ENCODE measurements at places on chromosomes 16 and 17.

DNA sequence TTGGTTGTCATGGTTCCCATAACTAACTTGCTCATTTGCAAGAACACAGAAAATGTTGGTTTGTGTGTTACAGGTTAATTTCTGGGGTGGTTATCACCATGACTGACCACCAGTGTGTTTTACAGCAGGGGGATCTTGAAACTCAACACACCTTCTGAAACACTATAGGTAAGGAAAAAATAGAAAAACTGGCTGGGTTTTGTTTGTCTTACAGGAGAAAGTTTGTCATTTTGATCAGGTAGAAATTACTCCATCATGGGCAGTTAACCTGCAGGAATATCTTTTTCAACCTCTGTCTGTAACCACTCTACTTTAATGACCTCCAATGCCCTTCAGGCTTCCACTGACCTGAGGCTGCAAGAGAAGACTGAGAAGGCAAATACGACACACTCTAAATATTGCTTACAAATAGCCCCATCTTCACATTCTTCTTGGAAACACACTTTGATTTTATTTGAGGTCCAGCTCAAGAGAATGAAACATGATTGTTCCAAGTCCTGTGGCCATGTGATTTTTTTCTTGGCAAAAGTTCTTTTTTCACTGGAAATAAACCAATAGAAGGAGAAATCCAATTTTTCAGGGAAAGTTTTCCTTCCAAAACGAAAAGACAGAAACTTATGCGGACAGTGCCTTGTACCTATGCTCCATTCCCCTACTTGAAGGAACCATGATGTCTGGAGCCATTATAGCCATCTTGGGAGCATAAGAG lies 428.7 kb upstream of the SALL1 start:
- DNase-seq = no peak

DNA sequence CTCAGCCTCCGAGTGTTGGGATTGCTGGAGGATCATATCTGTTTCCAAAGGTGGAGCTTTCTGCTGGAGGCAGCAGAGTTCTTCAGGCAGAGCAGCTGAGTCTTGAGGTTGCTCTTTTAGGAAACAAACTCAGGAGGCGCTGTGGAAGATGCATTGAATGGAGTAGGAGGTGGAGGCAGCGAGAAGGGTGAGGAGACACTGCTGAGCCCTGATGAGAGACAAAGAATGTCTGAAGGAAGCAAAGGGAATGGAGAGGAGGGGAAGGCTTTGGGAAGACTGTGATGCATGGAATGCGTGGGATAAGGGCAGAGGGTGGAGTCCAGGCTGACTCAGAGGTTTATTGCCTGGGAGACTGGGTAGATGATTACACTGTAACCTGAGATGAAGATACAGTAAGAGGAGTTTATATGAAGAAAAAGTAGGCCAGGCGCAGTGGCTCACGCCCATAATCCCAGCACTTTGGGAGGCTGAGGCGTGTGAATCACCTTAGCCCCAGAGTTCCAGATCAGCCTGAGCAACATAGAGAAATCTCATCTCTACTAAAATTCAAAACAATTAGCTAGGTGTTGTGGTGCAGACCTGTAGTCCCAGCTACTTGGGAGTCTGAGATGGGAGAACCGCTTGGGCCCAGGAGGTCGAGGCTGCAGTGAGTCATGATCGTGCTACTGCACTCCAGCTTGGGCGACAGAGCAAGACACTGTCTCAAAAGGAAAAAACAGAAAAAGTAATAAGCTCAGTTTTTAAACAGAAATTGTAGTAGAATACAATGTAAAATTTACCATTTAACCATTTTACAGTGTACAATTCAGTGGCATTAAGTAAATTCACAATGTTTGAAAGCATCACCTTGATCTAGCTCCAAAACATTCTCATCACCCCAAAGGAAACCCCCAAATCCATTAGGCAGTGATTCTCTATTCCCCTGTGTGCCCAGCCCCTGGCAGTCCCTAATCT lies 17.8 kb upstream of the TMEM219 start:
- DNase-seq = peak; percentile 22

DNA sequence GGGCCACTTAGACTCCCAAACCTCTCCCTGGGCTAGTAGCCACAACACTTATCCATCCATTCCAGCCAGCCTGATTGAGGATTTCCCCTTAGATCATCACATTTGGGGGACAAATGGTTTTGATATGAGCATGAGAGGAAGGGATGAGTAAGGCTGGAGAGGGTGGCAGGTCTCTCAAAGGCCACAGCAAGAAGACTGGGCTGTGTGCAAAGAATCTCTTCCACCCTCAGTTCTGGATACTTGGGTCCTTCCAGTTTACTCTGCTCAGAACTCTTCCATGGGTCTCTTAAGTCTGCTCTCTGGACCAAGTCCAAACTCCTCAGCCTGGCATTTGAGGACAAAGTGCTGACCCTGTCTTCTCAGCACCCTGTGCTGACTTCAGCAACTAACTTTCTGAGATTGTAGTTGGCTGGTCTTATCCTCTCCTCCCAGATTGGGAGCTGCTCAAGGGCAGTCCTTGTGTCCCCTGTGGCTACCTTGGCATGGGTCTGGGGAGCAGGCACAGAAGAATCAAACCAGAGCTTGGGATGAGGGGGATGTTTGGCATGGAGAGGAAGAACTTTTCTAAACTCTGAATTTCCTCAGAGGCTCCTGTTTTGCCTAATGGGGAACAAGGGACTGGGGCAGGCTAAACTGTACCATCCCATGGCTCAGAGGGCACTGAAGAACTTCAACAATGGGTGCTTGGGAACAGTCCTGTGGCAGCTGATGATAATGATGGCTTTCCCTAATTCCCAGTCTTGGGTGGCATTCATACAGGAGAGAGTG lies 3.1 kb upstream of the NFATC3 start:
- no peak for DNase-seq

DNA sequence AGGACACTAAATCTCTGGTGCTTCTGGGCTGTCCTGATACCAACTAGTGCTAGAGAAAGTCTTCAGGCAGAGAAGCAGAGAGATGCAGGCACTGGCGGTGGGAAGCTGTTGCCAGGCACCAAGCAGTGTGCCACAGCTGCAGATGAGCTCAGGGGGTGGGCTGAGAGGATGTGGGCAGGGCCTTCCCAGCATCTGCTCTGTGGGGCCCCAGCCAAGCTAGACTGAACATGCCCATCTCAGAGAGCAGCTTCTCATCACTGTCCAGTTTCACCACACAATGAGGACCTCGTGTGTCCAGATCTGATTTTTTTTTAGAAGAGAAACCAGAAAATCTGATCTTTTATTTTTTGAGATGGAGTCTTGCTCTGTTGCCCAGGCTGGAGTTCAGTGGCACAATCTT lies 17.1 kb downstream of the PSKH1 start:
- DNase-seq = no peak

- DNase-seq = no peak
These were observed 6.0 kb upstream of the TLCD3A start for GRCh38 chr17:726271-726919.

DNA sequence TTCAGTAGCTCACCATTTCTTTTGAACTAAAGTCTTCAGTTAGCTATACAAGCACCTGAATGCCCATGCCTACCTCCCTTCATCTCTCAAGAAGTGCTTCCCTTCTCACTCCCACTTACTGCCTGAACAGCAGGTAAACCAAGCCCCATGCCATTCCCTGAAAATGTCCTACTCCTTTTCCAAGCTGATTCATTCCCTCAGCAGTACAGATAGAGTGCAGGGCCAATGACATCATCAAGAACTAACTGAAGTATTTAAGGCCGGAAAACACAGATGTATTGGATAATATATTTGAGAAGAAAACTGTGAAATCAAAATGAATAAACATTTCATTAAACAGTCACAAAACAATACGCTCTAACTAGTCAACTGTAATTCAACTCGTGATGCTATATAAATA lies 478.8 kb upstream of the CDH11 start:
- no peak for DNase-seq

DNA sequence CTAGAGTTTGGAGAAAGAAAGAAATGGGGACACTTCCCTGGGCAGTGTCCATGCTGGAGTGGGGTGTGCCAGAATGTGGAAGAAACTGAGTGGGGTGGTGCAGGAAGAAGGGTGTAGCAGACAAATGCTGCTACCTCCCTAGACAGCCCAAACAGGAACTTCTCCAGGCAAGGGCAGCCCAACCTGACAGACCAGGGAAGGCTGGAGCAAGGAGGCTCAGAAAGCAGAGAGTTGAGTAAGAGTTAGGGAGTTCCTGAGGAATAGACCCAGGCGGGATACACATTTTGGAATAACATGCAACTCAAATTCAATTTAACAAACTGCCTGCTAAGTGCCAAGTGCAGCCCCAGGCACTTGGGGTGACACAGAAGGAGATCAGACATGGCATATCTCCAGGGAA lies 1.0 kb upstream of the MYO18A start:
- DNase-seq = no peak

DNA sequence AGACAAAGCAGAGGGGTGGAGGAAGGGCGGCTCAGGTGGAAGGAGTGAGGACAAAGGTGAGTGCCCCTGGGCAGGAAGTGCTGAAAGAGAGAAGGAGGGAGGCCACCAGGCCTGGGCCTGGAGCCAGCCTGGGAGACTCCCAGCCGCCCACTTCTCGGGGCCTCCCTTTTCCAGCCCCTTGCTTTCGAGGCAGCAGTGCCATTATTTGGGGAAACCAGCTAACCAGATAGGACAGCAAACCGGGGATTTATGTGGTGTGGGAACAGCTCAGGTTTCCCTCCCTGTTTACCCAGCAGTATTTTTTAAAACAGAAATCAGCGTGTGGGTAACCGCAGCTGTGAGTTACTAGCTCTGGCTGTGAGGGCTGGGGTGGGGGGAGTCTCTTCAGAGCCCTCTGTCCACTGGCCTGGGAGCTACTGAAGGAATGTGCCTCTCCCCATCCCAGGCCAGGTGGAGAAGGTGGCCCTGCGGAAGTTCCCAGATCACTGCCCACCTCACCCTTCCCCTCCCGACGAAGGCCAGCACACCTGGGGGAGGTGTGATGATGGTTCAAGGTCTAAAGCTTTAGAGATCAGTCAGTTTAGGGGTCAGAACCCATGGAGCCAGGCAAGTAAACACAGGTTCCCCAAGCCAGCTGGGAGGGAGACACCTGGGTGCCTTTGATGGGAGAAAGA lies 8.4 kb upstream of the MEOX1 start:
- DNase-seq = no peak

- DNase-seq = no peak
These were observed 71.3 kb downstream of the SOX9 start for GRCh38 chr17:72191921-72192799.
